ENCODE measurements at places on chromosomes 11 and 22.

- no peak for DNase-seq
Observed at GRCh38 chr11:47185305-47186075, 744 bp downstream of the PACSIN3 start.

- DNase-seq: peak; percentile 57
Observed at GRCh38 chr11:118892514-118892913, 8.8 kb downstream of the CXCR5 start.

- DNase-seq: no peak
Observed at GRCh38 chr11:116595305-116595880, 177.4 kb downstream of the BUD13 start.

GRCh38 chr22:44804327-44804726 is 52.0 kb downstream of the ARHGAP8 start:
- DNase-seq: no peak

DNA sequence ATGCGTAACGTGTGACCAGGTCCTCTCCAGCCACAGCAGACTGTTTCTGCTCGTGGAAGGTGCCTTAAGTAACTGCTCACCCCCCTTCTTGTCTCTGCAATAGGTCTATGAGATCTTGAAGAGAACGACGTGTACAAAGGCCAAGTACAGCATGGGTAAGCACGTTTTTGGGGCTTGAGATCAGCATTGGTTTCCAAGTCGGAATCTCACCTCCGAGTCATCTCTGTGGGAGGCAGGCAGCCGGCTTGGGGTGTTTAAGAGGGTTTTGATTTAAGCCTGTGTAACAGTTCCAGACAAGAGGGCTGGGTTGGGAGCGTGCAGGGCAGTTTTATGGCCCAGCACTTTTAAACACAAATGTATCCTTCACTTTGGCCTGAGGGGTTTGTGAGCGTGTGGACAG is 30.1 kb downstream of the ANO1 start:
- no peak for DNase-seq

GRCh38 chr22:31604137-31604705 is 57.8 kb downstream of the PISD start:
- DNase-seq: no peak

GRCh38 chr11:115802641-115803040 is 298.4 kb upstream of the CADM1 start:
- no peak for DNase-seq

GRCh38 chr11:79458709-79459108 is 17.9 kb upstream of the TENM4 start:
- no peak for DNase-seq

DNA sequence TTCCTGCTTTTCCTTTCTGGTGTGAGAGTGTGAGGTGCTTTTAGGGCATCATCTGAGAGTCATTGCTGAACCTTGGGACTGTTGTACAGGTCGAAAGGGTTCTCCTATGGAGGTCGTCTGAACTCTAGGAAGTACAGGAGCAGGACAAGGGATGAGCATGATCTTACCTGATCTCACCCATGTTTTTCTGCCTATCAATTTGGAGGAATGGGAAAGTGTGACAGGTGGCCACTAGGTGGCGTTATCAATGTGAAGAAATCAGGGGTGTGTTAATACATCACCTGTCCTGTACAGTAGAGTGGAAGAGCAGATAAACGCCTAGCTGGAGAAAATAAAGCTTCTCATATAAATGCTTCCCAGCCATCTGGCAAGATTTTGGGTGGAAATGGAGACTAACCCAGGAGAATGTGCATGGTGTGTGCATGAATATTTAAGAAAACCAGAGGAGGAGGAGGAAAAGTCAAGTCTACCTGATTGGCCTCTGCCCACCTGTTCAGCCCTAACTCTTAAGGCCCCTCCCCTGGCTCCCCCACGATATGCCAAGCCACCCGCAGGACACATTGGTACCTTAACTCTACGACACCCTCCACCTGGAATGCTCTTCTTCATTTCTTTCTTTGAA is 72.0 kb upstream of the NARS2 start:
- peak; percentile 35 for DNase-seq

GRCh38 chr11:8327761-8328192 is 64.1 kb upstream of the LMO1 start:
- no peak for DNase-seq

- no peak for DNase-seq
Observed at GRCh38 chr22:49713003-49713402, 114.7 kb downstream of the BRD1 start.

GRCh38 chr22:46749682-46750529 is 11.9 kb upstream of the CERK start:
- no peak for DNase-seq

DNA sequence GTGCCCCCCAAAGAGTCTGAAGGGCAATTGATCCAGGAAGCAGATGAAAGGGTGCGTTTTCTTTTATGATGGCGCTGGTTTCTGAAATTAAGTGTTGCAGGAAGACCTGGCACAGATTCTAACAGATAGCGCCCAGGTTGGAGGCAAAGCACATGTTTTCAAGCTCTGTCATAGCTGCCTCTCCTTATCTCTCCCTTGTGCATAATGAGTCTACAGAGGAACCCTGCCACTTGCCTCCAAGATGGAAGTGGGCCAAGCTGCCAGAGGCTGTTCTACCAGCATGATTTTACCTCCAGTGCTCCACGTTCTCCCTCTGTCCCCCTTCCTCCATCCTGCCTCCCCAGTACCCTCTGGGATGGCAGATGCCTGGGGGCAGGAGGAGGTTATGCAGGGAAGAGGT is 30.0 kb upstream of the TLCD5 start:
- DNase-seq: no peak

- no peak for DNase-seq
Observed at GRCh38 chr11:12195768-12196167, 85.4 kb downstream of the MICAL2 start.

DNA sequence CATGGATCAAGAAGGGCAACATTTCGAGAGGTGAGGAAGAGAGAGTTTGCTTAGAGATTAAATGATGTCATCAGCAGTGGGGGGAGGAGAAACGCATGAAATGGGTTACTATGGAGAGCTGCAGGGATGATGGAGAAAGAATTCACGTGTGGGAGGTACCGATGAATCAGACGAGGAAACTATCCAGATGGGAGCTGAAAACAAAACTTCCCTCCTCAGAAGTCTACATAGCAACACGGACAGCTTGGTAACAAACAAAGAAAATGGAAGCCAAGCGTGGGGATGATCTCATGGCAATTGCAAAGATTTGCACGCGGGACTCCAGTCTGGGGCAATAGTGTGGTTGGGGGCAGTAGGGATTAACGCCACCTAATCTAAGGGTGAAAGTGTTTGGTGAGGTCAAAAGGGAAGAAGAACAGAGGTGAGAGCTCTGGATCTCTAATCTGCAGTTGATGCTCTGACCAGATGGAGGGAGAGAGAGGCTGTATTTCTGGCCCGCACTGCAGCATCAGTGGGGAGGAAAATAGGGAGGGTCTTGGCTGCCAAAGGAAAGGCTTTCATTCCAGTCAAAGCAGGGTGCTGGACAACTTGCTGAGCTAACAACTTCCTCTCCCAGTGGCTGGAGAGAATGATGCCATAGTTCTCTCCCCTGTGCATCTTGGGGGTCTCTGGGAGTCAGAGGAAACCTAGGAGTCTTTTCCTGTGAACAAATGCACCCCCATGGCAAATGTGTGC is 43.4 kb upstream of the CSNK2A3 start:
- no peak for DNase-seq

GRCh38 chr11:12802418-12803085 is 128.3 kb downstream of the TEAD1 start:
- DNase-seq: peak; percentile 99

DNA sequence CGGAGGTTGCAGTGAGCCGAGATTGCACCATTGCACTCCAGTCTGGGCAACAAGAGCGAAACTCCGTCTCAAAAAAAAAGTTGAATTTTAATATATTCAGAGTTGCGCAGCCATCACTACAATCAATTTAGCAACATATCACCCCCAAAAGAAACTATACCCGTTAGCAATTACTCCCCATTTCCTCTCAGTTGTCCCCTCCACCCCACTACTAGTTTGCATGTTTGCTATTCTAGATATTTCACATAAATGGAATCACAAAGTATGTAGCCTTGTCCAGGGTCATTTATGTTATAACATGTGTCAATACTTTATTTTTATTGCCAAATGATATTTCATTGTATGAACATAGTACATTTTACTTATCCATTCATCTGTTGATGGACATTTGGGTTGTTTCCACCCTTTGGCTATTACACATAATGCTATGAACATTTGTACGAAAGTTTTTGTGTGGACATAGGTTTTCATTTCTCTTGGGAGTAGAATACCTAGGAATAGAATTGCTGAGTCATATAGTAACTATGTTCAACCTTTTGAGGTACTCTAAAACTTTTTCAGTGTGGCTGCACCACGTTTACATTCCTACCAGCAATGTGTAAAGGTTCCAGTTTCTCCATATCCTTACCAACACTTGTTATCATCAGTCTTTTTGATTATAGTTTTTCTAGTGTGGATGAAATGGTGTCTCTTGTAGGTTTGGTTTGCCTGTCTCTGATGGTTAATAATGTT is 2.2 kb downstream of the ZNF143 start:
- DNase-seq: no peak

- DNase-seq: no peak
Observed at GRCh38 chr11:133720951-133721350, 124.4 kb downstream of the SPATA19 start.

- no peak for DNase-seq
Observed at GRCh38 chr11:7573193-7573557, 59.4 kb downstream of the PPFIBP2 start.

GRCh38 chr11:110431051-110431672 is 1.4 kb downstream of the FDX1 start:
- DNase-seq: no peak

DNA sequence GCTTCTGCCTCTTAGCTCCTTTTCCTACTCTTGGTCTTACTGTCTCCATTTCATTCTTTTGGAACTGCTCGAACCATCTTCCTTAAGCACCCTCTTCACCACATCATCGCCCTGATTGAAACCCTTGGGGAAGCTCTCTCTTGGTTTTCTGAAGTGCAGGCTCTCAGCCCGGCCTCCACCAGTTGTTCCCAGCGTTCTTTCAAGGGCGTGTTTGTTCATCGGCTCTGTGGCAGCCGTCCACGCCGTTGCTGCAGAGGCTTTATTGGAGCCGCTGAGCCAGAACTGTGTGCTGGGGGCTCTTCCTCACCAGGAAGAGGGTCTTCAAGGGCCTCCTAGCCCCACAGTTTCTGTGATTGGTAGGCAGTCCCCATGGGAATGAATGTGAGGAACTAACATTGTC is 214.1 kb downstream of the TBC1D22A start:
- no peak for DNase-seq

DNA sequence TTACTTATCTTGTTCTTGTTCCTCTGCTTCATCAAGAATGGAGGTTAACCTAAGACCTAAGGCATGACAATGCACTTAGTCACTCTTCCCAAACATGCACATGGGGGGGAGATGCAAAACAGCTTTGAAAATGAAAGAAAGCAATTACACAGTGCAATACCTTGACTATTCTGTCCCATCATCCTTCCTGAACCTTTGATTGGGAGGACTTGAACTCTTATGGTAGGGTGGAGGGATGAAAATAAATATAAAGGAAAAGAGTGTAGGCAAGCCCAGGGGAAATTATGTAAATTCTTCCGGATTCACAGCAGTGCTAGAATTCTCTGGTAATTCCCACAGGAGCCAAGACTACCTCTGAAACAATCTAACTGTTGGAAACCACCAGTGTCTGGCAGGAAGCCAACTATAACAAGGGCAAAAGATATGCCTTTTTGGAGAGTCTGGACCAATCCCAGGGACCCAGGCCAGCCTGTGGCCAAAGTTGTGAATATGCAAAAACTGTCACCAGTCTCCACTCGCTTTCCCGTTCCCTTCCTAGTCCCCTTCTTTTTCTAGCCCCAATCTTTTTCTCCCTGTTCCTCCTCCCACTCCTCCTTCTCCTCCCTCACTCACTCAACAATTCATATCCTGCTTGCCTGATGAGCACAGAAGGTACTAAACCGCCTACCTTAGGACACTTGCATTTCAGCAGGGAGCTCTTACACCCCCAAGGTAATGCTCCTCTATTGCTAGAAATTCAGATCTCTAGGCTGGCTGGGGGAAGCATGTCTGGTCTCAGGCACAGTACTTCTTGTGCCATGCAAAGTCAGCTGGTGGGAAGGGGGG is 2.5 kb upstream of the RCN1 start:
- no peak for DNase-seq

DNA sequence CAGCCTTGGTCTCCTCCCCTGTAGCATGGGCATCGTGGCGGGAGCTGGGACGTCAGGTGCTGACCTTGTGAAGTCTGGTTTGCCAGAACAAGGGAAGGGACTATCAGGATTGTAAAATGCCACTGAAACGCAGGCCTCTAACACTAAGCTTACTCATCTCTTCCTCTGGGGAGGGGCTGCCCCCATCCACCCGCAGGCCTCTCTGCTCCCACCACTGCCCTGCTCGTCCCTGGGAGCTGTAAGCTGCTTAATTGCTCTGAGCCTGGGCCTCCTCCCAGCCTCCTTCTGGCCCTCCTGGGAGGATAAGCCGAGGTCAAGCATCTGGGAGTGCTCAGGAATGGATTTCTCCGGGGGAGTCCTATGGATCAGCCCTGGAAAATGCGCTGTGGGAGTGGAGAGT is 8.4 kb downstream of the SHISAL1 start:
- DNase-seq: no peak

DNA sequence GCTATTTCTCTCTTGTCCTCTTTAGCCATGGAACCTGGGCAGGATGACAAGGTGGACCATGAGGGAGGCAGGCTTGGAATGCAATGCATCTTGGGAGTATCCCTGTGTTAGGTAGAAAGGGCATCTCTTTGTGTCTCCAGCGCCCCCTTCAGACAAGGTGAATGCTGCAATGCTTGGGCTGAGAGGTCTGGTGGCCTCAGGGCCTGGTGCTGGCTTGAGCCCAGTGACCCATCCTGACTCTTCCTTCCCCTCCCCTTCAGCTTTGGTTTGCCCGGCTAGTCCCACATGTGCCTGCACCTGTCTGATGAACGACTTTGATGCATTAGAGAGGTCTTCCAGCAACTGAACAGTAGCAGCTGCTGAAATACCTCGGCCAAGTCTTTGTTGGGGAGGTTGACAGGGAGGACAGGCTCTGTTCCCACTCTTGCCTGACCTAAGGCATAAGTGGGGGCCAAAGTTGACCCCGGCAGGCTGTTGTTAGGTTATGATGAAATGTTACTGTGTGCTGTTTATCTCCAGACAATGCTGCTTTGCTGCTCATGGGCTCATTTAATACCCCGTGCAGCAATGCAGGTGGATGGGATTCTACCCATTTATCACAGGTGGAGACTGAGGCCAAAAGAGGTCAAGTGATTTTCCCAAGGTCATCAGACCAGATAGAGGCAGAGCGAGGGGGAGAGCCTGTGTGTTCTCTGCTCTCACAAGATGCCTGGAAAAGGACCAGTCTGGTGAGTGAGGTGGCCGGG is 22.5 kb downstream of the MYO18B start:
- DNase-seq: no peak

GRCh38 chr11:96167203-96167758 is 175.7 kb downstream of the MAML2 start:
- no peak for DNase-seq

All from NCI-H1436 treated with DMSO at 0.1 percent for 48 hours (cell line).